ENCODE measurements at places on chromosomes 7 and 10.

DNA sequence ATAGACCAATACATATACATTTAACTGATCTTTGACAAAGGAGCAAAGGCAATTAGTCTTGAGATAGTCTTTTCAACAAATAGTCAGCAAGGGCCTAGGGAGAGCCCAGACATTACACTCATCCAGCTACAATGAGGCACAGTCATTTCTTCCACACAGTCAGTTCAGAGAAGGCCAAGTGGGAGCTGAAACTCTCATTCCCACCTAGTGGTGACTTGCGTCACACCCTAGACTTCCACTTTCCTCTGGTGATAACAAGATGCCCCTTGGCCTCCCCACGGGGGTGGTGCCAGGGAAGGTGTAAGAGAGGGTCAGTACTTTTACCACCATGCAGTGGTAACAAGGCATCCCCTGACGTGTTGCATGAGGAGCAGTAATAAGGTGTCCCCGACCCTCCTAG lies 8.0 kb downstream of the FRMPD2 start:
- DNase-seq = no peak

GRCh38 chr10:33571616-33572015 lies 237.1 kb upstream of the NRP1 start:
- DNase-seq = no peak

GRCh38 chr10:71282323-71282680 lies 36.8 kb upstream of the SLC29A3 start:
- no peak for DNase-seq

DNA sequence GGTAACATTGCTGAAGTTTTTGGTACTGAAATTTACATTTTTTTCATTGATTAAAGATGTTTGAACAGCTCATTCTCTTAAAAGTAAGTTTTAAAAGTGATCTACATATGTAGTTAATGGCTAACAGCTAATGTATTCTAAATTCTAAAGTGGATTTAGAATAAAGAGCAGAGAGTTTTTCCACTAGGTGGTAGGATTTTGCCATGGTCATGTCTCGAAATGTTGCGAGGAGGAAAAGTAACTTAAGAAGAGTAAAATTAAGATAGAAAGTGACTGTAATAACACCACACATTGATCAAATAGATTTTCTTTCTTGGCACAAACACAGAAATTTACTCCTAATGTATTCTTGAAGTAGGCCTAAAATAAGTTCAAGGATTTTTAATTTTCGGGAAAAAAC lies 19.8 kb downstream of the LSMEM1 start:
- peak; percentile 29 for DNase-seq

DNA sequence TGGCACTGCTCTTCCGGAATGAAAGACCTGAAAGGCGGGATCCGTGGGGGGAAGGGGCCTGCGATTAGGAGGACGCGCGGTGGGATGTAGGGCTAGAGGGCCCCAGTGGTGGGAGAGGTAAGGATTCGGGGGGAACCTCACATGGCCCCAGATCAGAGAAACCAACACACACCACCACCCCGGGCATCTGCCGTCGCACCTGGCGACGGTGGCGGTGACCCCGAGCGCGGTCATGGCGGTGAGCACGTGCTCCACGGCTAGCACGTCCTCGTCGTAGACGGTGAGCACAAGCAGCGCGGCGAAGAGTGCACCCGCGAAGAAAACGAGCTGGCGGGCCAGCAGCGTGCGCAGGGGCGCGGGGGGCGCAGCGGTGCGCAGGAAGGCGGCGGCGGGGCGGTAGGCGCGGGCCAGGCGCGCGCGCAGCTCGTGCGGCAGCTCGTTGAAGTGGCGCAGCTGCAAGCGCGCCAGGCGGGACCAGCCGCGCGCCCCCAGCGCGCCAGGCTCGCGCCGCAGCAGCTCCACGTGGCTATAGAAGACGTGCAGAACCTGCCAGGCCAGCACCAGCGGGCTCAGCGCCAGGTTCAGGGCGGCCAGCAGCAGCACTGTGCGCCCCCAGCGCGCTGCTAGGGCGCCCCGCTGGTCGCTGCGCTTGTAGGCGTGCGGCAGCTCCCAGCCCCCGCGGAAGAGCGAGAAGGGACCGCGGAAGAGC lies 5.7 kb downstream of the ATG9B start:
- DNase-seq = peak; percentile 22

GRCh38 chr7:27901028-27901760 lies 161.2 kb downstream of the TAX1BP1 start:
- DNase-seq = peak; percentile 74

- no peak for DNase-seq
Observed at GRCh38 chr7:100693312-100694097, 545 bp downstream of the GIGYF1 start.

DNA sequence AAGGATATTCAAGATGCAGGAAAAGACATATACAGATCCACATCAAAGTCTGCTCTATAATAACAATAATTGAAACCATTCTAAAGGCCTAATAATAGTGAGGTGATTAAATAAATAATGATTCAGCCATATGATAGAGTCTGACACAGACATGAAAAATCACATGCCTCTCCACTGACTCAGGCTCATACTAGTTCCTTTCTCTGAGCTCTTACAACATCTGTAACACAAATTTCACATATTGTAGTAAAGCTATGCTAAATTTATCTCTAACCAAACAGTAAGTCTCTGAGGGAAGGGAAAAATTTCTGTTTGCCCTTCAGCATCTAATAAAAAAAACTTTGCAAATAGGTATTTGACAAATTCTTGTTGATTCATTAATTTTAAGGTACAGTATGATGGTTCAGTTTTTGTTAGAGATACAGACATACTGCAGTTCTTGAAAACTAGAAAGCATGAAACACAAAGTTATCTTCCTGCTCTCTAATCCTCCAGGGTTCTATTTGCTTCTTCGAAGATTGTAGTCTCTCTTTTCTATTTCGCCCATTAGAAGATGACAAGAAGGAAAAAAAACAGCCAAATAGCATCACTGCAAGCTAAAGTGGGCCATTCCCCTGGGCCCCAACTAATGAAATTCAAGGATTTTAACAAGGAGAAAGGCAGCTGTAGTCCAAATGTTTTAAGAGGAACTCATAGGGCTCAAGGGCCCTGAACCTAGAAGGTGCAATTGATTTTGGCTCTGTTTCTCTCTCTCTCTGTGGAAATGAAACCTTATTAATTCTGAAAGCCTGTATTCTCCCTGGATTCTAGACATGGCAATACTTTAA lies 53.9 kb downstream of the CUBN start:
- DNase-seq = peak; percentile 92

DNA sequence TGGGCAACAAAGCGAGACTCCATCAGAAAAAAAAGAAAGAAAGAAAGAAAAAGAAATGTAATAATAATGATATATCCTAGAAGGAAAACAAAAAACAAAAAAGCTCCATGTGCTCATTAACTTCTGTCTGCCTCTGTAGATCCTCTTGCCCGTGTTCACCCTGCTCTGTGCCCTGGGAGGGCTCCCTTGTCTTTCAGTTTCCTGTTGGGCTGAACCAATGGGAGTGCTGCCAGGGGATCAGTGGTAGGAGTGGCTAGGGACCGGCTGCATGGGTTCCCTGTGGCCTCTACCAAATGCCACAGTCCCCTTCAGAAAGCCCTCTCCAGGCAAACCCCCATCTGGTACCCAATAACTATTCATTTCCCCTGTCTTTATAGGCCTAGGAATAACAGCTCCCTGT lies 51.8 kb upstream of the PARD3 start:
- no peak for DNase-seq

DNA sequence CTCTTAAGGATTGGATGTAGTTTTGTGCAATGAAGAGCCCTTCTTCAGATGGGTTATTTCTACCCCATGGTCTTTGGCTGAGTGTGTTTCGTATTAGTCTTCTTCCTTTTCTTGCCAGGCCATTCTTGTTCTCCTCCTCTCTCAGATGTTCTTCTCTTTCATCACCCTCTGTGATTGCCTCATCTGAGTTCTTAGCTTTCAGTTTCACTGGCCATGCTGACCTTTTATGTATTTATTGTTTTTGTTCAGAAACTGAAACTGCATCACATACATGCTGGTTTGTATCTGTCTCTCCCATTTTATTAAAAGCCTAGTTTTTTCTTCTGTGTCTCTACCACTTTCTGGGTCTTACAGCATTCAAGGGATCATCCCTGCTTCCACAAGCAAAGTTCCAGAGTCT lies 21.7 kb upstream of the PCGF5 start:
- peak; percentile 81 for DNase-seq

DNA sequence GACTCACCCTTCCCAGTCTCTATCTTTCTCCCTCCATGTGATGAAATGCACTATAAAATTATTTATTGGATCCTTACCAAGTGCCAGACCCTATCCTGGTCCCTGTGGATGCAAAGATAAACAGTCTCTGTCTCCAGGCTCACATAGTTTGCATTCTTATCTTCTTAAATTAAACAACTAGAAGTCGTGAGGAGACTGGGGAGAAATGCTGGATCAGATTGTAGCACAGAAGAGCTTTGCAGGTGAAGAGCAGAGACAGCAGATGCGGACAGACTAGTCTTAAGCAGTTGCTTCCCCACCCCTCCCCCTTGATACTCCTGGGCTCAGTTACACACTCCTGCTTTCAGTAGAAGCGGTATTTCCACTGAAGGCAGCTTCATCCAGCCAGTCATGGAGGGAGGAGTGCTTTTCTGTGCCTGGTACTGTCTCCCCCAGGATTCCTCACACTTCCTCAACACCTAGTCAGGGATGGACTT lies 20.8 kb upstream of the CDK1 start:
- no peak for DNase-seq

DNA sequence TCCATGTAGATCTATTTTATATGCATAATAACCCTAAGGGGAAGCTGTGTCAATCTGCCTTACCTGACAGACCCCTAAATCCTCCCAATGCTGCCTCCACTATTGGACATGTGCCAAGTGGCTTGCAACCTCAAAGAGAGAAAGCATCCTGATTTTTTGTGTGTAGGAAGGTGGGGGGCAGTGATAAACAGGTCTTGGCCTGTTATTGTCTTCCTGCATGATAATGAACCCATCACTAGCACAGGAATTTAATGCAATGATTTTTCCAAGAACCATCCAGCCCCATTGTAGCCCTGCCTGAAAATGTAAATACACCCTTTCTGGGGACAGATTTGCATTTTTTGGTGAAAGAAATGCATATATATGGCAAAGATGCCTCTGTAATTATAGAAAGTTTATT lies 850.2 kb downstream of the LRMDA start:
- no peak for DNase-seq

- no peak for DNase-seq
Observed at GRCh38 chr10:94065362-94065761, 71.6 kb downstream of the PLCE1 start.

Measured in astrocyte of the spinal cord (primary cell).